NCI-H1092 (cell line): ENCODE measurements at places on chromosomes 2 and 18.

DNA sequence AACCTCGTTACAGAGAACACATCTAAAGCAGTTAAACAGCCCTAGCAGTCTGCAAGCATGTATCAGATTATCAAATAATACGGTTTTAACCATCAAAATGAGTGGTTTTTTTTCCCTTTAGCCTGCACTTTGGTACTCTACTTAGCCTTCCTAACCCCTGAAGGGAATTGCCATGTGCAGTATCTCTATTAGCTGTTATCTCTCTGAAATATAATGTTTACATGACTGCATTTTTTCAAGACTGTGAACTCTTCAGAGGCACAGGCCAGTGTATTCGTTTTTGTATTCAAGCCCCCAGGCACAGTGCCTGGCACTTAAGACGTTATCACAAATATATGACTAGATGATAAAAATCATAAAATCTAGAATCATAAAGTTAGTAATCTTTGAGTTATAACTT, 509.5 kb downstream of the PARD3B start:
- DNase-seq, result no peak

DNA sequence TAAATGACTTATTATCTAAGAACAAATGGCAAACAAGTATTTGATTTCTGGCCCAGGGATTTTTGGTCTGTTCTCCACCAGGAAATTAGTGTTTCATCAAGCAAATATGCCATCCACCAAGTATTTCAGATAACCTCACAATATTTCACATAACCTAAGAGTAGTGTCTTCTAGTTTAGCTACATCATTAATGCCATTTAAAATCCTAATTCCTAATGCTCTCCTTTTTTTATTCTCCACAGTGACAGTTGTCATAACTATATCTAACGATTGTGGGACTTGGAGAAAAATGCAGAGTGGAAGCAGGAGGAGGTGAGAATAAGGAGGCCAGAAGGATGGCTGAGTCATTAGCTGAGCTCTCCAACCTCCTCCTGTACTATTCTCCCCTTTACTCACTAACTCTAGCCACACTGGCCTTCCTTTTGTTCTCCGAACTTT, 58.5 kb upstream of the CTLA4 start:
- no peak for DNase-seq

DNA sequence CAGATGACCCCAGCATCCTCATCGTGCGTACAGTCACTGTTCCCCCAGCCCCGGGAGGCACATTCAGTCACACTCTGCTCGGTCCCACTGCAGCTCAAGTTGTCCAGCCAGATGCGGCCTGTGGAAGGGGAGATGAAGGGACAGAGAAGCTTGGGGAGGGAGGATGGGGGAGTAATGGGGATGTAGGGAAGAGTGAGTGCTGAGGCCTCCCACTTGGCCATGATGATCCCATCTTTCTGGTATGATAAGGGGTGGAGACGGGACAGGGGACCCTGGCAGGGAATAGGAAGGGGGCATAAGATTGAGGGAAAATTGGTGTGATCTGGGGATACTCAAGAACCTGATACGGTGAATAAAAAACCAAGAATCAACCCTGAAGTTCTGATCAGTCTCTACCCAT, 3.5 kb downstream of the LOXL3 start:
- no peak for DNase-seq

DNA sequence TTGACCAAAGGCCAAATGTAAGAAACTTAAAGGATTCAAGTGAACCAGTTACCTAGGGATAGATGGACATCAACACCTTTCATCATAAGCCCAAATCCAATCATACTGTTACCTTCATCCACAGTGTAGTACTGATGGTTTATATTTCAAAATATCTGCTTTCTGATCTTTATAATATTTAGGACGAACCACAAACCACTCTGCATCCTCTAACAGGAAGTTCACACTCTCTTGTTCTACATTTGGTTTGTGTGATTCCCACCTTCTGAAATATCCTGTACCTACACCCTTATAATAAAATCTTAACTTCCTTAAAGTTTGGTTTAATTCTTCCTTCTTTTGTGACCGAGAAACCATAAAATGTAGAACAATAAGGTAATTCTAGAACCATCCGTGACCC, 535.7 kb upstream of the CHAC2 start:
- DNase-seq, result no peak

DNA sequence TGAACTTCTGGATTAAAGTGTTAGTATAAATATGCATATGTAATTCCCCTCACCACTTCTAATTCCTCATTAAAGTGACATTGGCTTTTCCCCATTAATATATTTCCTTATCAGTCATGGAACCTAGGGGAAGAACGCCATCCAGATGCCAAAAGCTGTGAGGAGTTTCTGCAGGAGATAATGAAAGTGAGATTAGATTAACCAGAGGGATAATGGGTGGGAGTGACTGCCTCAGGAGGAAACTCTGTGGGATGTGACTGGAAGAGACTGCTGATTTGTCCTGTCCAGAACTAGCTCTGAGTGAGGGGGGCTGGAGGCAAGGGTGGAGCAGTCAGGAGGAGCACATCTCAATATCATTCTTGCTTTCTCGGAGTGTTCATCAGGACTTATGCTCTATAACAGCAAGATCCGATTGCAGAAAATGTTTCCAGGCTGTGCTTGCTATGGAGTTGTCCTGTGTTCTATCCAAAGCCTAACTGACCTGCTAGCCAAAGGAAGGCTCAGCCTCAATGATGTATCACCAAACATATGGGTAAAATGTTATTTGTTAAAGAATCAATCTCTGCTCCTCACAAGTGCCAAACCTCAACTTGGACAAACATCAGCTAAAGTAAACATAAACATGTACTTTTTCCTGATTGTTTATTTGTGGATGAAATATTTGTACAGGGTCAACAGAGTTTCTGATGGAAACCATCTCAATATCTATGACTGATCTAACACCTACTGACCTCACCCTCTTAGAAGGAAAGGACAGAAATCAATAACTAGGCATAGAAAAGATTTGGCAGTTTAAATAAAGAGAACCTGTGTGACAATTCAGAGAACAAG, 118.5 kb downstream of the ASXL3 start:
- no peak for DNase-seq

DNA sequence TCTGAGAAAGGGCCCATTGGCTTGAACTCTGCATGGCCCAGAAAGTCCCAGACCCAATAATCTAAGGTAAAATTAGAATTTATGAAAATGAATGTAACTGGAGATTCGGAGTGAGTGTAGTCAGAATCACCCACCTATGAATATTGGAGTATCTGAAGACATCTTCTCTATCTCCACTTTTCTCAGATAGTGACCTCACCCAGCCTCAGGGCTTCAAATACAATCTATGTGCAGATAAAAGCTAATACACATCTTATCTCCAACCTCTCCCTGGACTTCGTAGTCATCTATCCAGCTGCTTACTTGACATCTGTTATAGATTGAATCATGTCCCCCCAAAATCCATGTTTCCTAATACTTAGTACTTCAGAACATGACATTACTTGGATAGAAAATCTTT, 263.2 kb downstream of the RAD51AP2 start:
- no peak for DNase-seq

GRCh38 chr2:160033732-160034392, 28.6 kb downstream of the PLA2R1 start:
- DNase-seq, result no peak

GRCh38 chr2:136290326-136290725, 172.4 kb upstream of the CXCR4 start:
- DNase-seq, result no peak

DNA sequence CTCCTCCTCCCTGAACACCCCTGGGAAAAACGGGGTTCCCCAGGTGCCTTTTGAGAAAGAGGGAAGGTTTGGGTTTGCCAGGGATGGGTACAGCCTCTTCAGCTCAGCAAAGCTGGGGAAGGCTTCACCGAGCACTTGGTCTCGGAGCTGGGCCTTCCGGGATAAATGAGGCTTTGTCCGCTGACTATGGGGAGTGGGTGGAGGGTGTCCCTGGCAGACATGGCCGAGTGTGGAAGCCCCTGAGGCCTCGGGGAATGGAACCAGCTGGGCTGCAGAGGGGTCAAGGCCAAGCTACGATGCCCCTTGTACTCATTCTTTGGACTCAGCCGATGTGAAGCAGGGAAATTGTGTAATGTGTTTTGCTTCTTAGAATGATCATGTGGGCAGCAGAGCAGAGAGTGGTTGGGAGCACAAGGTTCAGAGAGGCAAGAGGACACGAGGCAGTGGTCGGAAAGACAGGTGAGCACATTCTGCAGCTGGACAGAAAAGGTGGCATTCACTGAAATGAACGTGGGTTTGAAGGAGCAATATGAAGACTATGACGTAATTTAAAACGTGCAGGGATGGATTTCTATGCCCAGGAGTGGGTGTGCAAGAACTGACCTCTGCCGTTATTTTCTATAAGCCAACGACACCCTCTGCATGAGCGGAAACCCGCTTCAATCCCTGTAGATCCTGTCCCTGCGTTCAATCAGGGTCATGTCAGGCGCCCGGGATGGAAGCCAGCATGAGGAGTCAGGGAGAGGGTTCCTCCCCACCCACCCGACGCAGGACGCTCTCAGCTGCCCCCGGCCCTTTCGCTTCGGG, 142.6 kb downstream of the PXDN start:
- DNase-seq, result no peak

DNA sequence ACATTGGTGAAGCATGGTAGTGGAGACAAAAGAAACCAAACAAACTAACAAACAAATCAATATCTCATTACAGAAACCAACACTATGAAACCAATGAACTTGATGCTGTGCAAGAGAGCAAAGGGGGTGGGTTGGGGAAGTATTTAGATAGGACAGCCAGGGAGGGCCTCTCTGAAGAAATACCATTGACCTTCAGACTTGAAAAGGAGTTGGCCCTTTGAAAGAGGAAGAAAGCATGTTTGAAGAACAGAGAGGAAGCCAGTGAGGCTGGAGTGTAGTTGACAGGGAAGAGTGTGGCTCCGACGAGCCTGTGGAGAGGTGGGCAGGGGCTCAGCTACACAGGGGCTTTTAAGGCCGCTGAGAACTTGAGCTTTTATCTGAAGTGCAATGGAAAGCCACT, 151.0 kb upstream of the GATA6 start:
- DNase-seq, result no peak

DNA sequence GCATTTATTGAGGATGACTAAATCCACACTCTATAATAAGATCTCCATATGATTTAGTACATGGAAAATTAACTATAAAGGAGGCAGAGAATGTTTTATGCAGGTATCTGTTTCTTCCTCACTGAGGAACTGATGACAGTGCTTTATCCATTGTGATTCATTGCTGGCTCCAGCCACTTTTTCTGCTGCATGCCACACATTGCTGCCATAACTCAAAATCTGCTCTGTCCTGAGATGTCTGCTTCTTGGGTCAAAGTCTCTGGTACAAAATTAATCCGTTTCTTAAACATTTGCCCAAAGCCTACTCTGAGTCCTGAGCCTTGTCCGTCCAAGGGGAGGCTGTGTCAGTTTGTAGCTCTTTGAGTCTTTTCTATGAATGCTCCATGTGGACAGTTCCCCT, 15.5 kb upstream of the ARHGAP28 start:
- DNase-seq, result no peak

DNA sequence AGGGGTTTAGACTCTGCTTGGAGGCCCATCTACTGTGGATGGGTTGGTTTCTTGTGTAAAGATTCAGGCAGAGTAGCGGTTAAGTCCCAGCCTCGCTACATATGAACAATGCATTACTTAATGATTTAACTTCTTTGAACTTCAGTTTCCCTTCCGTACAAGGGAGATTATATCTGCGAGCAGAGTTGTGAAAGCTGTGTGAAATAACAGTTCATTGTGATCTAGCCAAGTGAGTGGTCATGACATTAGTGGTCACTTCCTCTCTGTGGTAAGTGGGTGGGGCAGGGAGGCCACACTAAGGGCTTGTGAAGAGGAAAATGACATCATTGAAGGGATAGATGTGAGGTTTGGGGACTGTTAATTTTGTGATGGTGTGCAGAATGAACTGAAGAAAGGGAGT, 14.1 kb upstream of the MEX3C start:
- DNase-seq, result no peak

- DNase-seq, result no peak
Observed at GRCh38 chr18:26556573-26556972, 8.2 kb upstream of the KCTD1 start.

- DNase-seq, result no peak
Observed at GRCh38 chr18:73733806-73734314, 413.8 kb downstream of the FBXO15 start.

DNA sequence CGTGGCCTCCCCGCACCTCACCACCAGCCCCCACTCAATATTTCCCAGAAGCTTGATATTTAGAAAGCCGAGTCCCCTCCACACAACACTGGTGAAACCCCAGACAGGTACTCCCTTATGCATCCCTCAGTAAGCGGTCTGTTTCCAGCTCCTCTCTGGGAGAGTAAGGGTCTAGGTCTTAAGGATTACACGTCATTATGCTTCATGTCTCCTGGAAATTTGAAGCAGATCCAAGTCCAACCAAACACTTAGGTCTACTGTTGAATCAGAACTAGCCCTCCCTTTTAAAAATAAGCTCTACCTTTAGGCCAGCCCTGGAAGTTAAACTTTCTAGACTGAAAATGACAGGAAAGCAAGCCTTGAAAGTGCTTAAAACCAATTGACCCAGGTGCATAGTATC, 1.5 kb upstream of the OST4 start:
- DNase-seq, result no peak

GRCh38 chr2:98715812-98716451, 15.0 kb downstream of the MGAT4A start:
- DNase-seq, result no peak

- DNase-seq, result no peak
Observed at GRCh38 chr2:214577769-214578168, 166.9 kb downstream of the VWC2L start.

GRCh38 chr2:61575447-61575859, 37.3 kb upstream of the XPO1 start:
- DNase-seq, result no peak

DNA sequence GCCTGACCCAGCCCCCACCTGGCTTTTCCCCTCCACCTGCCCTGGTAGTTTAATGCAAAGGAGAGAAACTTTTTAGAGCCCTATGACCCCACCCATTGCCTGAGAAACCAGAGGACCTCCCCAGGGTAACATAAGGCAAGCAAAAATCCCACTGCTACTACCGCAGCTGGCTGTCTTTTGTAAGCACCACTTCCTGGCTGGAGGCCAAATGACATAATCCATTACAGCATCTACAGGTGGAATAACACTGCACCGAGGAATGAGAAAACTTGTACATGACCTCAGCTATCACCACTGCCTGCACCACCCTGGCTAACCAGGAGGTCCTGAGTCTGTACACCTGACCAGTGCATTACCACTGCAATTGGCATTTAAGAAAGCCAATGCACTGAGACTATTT, 149.6 kb upstream of the GALNT5 start:
- peak; percentile 0 for DNase-seq
